ELR (cell line): ENCODE measurements at places on chromosomes 7 and 10.

DNA sequence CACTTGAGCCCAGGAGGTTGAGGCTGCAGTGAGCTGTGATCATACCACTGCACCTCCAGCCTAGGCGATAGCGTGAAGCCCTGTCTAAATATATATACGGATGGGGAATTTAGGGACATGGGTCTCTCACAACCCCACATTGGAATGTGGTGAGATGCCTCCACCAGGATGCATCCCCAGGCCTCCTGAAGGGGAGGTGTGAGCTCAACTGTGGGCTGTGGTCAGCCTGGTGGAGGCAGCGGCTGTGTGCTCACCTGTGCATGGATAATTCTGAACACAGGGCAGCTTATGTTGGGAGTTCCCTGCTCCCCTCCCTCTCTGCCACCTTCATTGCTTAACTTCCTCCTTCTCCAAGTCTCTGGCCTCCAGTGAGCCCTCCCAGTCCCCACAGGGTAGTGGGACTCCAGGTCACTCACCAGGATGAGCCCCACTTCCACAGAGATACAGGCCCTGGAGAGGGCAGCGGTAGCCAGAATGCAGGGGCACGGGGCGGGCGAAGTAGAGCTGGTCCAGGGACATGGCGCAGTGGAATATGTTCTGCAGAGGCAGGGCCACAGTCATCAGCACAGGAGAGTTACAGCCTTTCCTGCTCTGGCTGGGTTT lies 30.4 kb downstream of the PYROXD2 start:
- DNase-seq = no peak

- DNase-seq = no peak
Observed at GRCh38 chr10:83617172-83617571, 522.1 kb upstream of the GHITM start.

DNA sequence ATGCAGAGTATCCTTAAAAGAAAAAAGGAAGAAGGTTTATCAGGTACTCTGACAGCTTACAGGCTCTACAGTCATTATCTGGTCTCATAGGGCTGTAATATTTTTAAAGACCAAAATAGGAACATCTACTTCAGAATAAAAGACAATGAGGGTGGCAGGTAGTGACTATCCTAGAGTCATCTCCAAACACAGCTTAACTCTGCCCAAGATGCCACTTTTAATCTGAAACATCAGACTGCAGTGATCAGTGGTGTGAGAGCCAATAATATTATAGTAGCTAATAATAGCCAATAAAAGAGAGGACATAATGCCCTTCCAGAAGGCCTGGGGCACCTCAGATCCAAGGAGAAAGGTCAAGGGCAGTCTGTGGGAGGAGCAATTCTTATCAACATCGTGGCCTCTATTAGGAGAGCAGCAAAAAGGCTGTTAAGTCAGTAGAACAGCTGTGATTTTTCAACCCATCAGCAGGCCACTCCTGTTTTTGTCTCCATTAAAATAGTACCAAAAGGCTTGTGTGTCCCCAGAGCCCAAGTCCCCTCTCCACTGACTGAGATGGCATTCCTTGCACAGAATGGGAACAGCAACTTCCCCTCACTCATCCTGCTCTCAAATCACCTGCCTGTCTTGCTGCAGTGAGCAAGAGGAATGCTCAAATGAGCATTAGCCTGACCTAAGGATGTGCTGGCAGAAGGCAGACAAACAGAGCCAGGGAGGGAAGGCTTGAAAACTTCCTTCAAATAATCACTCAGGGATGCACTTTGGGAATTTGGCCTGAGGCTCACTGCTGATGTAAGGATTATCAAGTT lies 20.7 kb upstream of the SPOCK2 start:
- peak; percentile 37 for DNase-seq

DNA sequence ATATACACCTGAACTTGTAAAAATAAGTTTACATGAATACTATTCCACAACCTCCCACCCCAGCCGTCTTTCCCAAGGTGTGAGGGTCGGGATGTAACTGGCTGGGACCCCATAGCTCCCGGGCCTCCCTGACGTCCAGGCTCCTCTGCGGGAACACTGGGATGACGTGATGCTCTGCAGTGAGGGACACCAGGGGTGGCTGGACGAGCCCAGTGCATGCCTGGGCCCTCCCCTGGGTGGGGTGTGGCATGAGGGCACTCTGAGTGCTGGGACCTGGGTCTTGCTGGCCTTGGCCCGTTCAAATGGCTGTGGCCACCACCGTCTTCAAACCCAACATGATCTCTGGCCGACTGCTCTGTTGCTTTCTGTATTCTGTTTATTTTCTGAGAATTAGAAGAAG lies 182.4 kb downstream of the DNAJB6 start:
- no peak for DNase-seq

DNA sequence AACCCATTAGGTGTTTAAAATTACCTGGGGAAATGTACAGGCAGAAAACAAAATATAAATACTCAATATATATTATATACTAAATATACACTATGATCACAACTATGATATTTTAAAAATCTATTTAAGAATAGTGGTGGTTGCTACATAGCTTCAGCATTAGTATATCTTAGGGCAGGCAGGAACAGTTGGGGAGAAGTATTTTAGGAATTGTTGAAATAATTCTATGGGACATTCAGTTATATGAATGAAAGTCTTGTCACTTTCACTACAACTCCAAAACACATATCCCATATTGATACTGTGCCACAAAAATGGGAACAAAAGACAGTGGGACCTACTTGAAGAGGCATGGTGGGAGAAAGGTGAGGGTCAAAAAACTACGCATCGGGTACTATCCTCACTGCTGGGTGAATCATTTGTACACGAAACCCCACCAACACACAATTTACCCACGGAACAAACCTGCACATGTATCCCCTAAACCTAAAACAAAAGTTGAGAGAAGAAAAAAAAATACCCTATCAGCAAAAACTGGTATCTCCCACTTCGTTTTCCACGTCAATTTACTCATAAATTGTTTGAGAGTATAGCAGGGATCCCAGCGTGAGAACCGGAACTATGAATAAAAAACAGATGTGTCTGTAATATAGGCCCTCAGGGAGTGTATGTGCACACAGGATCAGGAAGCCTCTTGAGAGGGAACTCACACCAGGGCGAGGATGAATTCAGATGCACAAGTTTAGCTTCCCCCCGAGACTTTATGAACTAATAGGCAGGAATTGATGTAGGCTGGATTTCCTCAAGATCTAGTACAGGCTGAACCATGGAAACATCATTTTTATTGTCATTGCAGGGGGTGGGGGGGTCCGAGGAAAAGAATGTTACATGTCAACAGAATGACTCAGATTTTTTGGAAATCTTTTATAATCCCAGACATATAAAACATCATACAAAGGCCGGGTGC lies 16.2 kb downstream of the SLC16A12 start:
- DNase-seq = peak; percentile 85

GRCh38 chr10:26025523-26025922 lies 91.5 kb downstream of the MYO3A start:
- DNase-seq = no peak

DNA sequence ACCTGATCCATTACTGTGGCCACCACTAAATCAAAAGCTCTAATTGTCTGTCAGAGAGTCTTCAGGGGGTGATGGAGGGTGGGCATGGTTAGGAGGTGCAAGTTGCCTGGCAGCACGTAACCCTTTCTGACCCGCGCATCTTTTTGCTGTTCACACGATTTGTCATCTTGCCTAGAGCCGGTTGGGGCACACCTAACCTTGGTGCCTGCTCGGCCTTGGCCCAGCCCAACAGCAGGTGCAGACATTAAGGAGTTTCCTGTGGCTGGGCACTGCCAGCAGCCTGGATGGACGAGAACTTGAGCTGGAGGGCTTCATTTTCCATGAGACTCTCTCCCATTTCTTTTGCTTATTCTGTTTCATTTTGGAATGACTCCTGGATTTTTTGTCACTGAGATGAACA lies 41.0 kb upstream of the PTF1A start:
- no peak for DNase-seq

GRCh38 chr10:70779088-70779487 lies 6.1 kb downstream of the TBATA start:
- DNase-seq = no peak

DNA sequence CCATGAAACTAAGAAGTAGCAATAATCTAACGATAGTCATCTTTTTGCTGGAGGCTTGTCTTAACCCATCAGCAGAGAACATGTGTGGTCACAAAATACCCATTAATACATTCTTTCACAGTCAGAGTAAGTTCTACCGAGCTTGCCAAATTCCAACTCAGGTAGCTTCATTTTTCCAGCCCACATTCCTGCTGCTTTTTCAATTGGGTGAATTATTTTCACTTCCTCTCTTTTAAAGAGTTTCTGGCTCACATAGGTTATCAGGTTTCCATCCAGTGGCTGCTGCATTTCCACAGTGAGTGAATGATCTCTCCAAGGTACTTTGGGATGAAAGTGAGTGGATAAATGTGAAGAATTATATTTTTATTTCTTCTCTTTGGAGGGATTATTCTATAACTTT lies 233.1 kb downstream of the SEMA3E start:
- DNase-seq = no peak

- DNase-seq = no peak
Observed at GRCh38 chr10:89503652-89504370, 31.6 kb downstream of the SLC16A12 start.

DNA sequence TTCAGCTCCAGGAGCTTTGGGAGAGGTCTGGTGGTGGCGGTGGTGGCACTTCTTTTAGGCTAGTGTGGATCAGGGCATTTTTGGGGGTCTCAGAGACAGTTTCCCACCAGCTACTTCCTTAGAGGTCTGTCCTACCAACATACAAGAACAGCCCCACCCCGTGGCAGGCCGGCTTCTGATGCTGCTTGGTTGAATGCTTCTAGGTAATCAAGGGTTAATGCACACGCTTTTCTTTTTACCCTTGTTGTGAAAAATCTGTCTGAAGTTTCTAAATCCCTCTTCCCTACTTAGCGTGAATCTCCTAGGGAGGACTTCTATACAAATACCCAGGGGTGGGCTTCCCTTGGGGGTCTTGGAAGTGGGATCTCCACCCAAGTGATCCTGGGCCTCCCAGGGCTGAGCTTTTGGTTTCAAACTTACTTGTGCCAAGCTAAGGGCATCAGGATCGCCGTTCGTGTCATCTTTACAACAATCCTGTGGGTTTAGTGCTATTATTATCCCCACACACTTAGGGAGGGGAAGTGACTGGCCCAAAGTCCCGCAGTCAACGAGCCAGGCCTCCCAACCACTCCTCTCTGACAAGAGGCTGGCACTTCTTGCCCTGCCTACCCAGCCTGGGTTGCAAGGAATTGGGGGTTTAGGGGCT lies 1.7 kb downstream of the SH2B2 start:
- peak; percentile 22 for DNase-seq

- DNase-seq = no peak
Observed at GRCh38 chr10:3148994-3149393, 23.6 kb downstream of the PITRM1 start.

DNA sequence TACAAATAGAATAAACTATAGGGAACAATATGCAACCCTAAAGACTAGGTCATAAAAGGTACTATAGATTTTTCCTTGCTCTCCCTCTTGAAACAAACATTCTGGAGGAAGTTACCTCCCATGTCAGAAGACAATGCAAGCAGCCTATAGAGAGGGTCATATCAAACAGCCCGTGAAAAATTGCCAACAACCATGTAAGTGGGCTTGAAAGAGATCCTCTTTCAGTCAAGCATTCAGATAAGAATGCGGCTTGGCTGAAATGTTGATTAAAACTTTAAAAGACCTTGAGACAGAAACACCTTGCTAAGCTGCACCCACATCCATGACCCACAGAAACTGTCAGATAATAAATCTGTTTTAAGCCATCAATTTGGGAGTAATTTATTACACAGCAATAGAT lies 526.6 kb upstream of the GHITM start:
- no peak for DNase-seq

GRCh38 chr10:124298891-124299290 lies 119.8 kb downstream of the OAT start:
- no peak for DNase-seq
